ENCODE measurements at places on chromosomes 16 and 17.

DNA sequence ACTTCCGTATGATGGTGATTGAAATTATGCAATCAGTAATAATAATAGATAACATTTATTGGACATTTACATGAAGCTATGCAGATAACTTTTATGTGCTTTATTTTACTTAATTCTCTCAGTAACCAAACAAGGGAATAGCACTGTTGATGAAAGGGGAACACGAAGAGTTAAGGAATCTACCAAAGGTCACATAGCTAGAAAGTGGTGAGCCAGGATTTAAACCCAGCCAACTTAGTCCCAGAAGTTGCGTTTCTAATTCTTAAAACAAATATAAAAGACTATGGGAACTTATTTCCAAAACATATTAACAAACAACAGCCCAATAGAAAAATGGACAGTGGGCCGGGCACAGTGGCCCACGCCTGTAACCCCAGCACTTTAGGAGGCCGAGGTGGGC, 9.7 kb downstream of the SPNS3 start:
- DNase-seq: no peak

DNA sequence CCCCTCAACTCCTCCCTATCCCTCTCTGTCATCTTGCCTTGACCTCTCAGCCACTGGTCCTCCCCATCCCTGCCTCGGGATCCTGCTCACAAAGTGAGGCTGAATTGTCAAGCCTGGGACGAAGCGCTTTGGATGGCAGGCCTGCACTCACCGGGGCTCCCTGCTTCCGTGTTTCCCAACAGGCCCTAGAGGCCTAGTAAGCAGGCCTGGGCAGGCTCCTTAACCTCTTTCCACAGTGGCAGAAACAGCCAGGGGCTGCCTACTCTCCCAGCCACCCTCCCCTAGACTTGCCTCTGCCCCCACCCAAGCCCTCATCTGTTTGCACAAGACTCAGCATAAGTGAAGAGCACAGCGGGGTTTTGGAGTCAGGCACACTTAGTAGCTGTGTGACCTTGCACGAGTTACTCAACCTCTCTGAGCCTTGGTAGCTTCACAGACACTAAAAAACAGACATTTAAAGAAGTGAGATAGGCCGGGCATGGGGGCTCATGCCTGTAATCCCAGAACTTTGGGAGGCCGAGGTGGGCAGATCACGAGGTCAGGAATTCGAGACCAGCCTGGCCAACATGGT, 5.0 kb upstream of the FADS6 start:
- DNase-seq: no peak

GRCh38 chr16:12228602-12229499, 252.3 kb downstream of the SNX29 start:
- DNase-seq: peak; percentile 37

DNA sequence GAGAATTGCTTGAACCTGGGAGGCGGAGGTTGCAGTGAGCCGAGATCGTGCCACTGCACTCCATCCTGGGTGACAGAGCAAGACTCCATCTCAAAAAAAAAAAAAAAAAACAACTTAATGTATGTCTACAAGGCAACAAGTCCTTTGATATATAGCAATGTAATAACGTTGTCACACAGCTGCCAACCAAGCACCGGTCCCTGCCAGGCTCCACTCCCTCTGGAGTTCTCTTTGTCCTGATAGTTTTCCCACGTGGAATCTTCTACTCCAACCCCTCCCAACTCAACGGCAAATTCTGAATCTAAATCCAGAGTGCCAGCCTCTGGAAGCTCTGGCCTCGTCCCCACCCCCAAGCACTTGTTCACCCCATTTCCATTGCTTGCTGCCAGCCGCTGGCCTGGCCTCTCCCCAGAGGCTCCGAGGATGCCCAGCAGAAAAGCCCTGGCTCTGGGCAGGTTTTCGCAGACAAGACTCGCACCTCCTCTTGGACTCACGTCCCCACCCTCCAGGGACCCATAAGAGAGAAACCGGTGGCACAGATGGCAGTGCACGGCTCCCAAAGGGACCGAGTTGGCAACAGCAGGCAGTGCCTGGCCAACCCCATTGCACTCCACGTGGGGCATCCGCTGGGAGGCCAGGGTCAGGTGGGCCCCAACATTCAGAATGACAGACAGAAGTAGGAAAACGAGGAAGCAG, 15.9 kb upstream of the CBX2 start:
- no peak for DNase-seq

DNA sequence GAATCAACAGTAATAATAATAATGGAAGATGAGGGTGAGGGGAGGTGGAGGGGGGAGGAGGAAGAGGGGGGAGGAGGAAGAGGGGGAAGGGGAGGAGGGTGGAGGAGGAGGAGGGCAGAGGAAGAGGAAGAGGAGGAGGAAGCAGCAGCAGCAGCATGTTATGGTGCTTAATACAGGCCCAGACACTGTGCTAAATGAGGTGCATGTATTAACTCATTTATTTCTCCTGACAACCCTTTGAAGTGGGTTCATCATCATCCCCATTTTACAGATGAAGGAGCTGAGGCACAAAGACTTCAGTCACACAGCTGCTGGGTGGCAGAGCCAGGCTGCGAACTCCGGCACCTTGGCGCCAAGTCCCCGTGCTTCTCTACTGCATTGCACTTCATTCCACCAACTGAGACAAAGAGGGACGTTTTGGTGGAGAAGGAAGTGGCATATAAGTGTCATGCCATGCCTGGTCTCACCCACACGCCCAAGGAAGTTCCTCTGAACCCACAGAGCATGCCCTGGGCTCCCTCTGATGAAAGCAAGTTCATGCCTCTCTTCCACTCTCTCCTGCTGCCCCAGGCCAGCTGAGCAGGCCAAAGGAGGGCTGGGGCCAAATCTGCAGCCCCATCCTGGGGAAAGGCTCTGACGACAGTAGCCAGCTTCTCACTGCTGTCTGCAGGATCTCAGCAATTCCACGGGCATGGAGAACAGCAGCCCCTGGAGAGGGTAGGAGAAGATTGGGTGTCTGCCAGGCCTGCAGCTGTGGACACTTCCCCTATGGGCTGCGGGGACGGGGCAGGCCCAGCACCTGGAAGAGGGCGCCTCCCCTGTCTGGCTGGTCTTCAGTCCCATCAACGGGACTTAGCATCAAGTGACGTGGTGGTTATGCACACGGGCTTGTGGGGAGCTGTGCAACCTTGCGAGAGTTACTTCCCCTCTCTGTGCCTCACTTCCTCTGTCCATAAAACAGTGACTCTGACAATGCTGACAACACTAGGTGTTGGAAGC, 21.8 kb downstream of the XYLT1 start:
- DNase-seq: no peak

DNA sequence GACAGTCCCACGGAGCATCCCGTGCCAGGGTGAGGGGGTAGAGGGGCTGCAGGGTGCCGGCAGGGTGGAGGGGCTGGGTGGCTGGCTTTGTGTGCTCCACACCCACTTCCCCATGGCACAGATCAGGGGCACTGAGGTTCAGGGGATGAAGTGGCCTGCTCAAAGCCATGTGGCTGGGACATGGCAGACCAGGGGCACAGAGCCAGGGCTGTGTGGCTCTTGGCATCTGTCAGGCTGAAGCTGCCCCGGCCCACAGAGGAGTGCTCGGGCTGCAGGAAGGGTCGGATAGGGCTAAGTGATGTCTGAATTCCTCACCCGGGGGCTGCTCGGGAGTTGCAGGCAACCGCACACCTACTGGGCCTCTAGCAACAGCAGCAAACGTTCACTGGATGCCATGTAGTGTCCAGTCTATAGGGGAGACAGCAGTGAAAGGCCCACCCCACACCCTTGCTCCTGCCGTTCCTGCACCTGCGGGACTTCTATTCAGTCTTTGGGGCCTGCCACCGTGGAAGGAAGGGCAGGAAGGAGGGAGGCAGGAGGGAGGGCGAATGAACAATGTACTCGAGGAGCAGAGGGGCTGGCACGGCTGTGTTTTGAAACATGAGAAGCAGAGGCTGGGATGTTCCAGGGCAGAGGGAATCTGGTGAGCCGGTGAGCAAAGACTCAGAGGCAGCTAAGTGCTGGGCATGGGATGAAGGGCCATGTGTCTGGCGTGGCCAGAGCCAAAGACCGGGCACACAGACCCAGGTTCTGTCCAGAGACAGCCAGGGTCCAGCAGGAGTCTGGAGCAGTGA, 15.1 kb downstream of the SLC5A10 start:
- DNase-seq: peak; percentile 62

DNA sequence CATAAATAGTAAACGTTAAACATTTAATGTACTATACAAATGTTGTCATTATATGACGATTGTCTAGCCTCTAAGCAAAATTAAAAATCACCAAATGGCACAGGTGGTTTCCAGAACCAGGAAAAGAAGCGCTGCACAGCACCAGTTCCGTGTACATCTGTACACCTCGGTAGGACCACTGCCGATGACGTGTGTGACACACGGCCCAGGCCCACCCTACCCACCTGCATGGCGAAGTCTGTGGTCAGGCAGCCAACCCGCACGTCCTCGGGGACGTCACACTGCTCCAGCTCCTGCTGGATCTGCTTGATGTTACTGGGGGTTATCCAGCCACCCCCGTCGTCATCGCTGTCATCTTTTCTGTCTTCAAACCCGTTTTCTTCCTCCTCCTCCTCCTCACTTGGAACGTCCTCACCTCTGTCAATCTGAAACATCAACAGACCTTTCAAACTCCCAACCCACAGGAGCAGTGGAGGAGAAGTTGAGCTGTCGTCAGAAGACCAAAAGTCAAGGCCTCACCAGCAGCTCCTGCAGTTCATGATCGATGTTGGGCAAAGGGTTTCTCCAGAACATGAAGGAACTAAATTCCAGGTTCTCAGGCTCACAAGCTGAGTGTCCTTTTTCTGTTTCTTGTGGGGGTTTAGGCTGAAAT, 5.9 kb downstream of the NOB1 start:
- no peak for DNase-seq

GRCh38 chr17:16352667-16353316, 477 bp downstream of the CENPV start:
- peak; percentile 64 for DNase-seq

- no peak for DNase-seq
Observed at GRCh38 chr16:35631261-35631945, 2172.0 kb downstream of the TP53TG3F start.

DNA sequence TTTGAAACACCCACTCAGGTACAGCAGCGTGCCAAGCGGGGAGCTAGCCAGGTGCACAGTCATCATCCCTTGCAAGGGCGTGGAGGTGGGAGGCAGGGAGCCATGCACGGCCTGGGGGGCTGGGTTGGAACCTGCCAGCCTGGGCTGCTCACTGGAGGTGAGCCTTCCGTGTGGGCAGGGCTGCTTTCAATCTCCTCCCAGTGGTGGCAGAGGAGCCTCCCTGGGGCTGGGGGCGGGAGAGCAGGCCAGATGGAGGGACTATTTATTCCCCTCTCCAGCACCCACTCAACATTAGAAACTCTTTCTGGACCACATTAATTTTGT, 90.3 kb downstream of the KATNIP start:
- no peak for DNase-seq

- DNase-seq: no peak
Observed at GRCh38 chr16:72751076-72751475, 296.9 kb downstream of the ZFHX3 start.

DNA sequence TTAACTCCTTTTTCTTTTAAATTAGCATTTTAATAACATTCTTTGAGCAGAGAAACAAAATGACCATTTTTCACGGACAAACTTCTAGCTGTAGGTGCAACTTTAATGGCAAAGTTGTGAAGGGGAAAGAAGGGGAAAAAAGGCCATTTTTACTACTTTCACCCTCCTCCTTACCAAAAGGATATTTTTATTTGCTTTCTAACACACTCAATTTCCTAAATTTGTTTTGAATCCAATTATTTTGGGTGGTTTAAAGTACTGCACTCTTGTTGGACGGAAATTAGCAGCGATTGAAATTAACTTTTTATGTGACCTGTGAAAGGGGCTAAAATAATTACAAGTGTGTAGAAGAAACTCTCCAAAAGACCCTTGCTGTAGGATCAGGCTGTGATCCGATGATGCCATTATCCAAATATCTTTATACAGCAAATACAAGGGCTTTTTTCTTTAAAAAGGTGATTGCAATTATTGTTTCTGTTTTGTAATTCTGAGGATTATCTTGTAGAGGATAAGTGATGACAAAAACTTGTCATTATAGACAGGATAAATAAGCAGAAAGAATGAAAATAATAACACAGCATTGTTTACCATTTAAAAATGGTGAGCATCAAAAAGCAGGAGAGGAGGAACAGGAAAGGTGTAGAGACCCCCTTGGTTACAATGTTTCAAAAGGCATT, 42.4 kb downstream of the SNX11 start:
- DNase-seq: no peak

- DNase-seq: no peak
Observed at GRCh38 chr17:30927756-30928155, 6.0 kb downstream of the ADAP2 start.

DNA sequence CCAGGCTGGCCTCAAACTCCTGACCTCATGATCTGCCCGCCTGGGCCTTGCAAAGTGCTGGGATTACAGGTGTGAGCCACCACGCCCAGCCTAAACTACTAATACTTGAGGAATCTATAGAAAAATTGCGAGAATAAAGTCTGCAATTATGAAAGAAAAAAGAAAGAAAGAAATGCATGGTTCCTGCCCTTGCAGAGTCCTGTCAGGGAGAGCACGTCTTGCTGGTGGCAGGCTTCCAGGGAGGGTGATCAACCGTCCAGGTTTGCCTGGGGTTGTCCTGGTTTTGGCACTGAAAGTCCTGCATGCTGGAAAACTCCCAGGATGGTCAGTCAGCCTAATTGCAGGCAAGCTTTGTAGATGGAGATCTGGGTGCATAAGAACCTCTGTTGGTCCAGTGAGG, 21.5 kb upstream of the KIFC3 start:
- no peak for DNase-seq

GRCh38 chr16:13036600-13036999, 135.2 kb downstream of the SHISA9 start:
- DNase-seq: peak; percentile 7

DNA sequence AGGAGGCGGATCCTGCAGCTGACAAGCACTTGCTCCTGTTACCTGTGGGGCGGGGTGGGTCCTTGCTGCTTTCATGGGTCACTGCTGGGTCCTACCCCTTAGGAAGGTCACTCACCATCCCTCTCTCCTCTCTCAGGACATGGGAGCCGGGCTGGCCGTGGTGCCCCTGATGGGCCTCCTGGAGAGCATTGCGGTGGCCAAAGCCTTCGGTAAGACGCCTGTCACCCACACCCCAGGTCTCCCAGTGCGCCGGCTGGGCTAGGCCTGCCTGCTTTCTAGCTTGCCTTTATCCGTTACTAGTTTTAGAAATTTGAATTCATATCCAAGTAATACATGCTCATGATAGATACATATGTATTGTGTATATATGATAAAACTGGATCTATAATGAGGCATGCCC, 17.2 kb downstream of the SLC26A11 start:
- no peak for DNase-seq

DNA sequence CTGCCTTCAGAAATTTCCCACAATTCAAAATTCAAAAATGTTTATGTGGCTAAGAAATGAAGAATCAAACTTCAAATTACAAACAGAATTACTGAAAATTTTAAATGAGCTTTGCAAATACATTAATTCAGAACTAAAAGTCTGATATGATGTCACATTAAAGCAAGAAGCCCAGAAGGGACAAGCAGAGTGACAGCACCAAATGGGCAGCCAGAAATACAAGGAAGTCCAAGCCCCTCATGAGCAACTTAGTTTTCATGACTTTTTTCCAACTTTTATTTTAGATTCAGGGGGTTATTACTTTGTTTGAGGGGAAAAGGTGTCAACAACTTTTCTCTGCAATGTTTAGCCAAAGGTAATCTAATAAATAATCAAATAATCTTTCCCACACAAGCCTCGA, 21.5 kb downstream of the UBE2G1 start:
- no peak for DNase-seq

- DNase-seq: no peak
Observed at GRCh38 chr16:80463326-80463725, 77.5 kb upstream of the DYNLRB2 start.
